ENCODE measurements at places on chromosomes 1 and 21.
A peak's percentile ranks its signal among the peaks of the same experiment; 100 is the strongest.

DNA sequence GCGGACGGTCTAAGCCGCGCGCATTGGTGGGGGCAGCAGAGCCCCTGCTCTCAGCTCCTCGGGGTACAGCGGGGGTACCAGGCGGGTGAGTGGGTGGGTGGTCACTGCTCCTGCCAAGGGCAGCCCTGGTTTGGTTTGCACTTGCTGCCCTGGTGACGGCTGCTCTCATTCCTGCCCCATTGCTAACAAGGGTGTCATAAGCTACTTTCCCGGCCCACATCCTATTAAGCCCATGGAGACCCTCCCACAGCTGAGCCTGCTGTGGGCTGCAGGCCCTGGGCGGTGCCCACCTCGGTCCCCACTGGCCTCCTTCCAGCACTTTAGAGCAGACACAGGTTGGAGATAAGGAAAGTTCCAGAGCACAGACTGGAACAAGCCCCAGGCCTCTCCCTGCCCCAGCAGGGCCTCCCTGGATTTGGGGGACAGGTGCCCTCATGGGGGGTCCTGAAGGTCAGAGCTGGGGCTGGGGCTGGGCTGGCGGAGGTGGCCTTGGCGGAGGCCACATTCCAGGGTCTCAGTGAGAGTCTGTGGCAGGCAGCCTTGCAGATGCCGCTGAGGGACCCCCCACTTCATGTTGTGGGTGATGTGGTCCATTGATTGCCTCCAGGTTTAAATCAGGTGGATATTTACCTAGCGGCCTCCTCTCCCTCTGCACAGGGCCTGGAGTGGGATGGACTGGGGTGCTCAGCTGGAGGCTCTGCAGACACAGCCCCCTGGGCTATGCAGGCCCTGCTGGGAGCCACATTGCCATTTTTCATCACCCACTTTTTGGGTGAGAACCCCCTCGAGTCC lies 27.0 kb downstream of the COL18A1 start:
- no peak for DNase-seq

- no peak for DNase-seq
Measured at GRCh38 chr1:46691997-46692790, 20.5 kb downstream of the TEX38 start.

- DNase-seq = no peak
Measured at GRCh38 chr1:7299994-7300393, 471.1 kb upstream of the VAMP3 start.

- no peak for DNase-seq
Measured at GRCh38 chr21:21213297-21213696, 215.1 kb downstream of the NCAM2 start.

DNA sequence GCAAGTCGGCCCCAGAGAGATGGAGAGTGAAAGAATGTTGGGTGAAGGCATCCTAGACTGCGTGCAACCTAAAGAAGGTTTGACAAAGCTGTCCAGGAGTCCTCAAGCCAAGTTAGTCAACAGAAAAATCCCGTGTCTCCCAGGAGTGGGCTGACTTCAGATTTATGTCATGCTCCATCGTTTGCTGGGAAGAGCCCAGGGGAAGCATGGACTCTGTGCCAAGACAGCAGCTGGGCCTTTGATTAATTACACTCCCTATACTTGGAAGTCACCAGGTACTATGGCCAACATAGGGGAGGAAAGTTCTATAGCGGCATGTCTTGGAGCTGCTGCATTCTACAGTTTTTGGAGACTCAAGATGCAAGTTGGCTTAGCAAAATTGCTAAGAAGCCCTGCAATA lies 247.4 kb downstream of the KAZN start:
- no peak for DNase-seq

GRCh38 chr1:8745749-8746390 lies 71.6 kb downstream of the RERE start:
- no peak for DNase-seq

- no peak for DNase-seq
Measured at GRCh38 chr1:43968348-43968948, 1.4 kb upstream of the DPH2 start.

- DNase-seq = no peak
Measured at GRCh38 chr1:115877511-115877910, 36.6 kb upstream of the NHLH2 start.

DNA sequence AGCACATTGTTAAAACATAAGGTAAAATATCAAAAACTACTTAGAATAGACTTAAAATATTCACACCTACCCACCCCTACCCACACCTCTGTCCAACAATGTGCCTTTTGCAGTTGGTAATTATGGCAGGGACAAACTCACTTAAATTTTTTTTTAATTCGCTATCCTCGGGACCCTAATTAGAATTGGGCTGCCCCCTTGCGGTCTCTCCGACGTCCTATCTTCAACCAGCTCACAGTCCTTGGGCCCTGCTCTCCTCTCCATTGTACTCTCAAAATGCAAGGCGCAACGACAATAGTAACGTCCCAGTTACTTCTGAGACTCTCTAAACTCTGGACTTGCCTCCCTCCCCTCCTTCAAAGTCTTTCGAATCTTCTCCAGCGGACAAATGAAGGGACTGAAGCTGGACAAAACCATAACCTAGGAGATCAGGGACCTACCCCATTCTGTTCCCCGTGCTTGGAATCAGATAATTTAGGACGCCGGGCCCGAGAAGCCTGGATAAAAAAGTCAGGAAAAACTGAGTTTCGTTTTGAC lies 1.1 kb upstream of the CIART start:
- no peak for DNase-seq

GRCh38 chr1:92826792-92827191 lies 5.0 kb upstream of the RPL5 start:
- no peak for DNase-seq

- DNase-seq = no peak
Measured at GRCh38 chr1:81693316-81693715, 107.4 kb upstream of the ADGRL2 start.

- DNase-seq = no peak
Measured at GRCh38 chr1:71047635-71048607, at the start of gene PTGER3. PTGER3 (minus strand) TSS chr1:71047816; CDS start chr1:71047577, 239 bp downstream.

DNA sequence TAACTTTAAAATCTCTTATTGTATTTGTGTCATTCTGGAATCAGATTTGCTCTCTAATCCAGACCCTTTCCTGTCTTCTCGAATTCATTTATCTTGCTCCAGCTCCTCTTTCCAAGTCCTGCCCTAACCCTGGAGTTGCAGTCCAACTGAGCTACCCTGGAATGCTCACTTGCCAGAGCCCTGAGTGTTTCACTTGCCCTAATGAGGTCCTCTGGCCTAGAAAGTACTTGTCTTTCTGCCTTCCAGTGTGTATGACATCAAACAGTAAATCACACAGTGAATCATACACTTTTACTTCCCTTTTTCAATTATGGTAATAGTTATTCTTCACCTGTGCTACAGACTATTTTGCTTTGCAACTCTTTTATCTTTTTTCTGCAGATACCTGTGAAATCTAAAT lies 96.9 kb downstream of the NEK7 start:
- no peak for DNase-seq

DNA sequence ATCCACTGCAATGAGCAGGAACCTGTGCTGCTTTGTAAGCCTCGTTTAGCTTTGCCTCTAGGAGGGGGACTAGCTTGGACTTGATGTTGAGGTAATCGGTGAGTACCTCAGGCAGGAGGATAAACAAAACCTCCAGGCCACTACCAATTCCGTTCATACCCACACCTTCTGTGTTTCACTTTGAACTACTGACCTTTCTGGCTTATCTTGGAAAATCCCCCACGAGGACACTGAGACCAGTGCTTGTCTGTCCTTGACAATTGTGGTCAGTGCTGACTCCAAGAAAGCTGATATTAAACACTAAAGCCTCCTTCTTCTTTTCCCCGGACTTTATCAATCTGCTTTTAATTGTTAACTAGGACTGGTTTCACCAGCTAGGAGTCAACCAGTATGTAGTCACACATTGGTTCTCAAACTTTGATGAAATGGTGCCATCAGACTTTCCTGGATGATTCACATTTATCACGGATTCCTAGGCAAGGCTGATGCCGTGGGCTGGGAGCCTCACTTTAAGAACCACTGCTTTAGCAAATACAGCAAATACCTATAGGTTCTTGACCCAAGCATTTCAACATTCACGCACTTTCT lies 52.7 kb downstream of the TGFB2 start:
- DNase-seq = no peak

GRCh38 chr21:35079181-35079580 lies 30.1 kb upstream of the RUNX1 start:
- no peak for DNase-seq

DNA sequence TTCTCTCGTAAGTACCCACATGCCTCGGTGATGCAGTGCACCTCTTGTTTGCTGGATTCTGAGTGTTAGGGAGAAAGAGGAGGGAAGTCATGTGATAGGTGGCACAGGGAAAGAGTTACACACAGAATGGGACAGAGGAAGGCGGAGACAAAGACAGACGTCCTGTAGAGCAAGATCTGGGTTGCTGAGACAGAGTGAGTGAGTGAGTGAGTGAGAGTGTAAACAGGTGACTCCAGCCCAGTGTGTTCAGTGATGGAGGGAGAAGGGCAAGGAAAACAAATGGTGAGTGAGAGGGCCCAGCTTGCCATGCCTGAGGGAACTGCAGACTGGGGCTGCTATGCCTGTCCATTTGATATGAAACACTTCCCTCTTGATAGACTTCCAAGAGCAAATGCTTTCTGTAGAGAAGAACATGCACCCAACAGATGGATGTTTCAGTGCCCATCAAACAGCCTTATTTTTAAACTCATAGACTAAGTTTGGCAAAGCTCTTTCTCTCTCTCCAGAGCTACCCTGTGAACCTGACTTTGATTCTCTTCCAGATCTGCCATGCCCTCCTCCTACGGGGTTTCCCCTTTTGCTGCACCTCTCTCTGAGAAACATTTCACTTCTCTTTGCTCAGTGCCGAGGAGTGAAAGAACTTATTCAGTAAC lies 209.9 kb upstream of the COA6 start:
- DNase-seq = no peak

- DNase-seq = no peak
Measured at GRCh38 chr1:176816232-176816631, 348.3 kb downstream of the ASTN1 start.

DNA sequence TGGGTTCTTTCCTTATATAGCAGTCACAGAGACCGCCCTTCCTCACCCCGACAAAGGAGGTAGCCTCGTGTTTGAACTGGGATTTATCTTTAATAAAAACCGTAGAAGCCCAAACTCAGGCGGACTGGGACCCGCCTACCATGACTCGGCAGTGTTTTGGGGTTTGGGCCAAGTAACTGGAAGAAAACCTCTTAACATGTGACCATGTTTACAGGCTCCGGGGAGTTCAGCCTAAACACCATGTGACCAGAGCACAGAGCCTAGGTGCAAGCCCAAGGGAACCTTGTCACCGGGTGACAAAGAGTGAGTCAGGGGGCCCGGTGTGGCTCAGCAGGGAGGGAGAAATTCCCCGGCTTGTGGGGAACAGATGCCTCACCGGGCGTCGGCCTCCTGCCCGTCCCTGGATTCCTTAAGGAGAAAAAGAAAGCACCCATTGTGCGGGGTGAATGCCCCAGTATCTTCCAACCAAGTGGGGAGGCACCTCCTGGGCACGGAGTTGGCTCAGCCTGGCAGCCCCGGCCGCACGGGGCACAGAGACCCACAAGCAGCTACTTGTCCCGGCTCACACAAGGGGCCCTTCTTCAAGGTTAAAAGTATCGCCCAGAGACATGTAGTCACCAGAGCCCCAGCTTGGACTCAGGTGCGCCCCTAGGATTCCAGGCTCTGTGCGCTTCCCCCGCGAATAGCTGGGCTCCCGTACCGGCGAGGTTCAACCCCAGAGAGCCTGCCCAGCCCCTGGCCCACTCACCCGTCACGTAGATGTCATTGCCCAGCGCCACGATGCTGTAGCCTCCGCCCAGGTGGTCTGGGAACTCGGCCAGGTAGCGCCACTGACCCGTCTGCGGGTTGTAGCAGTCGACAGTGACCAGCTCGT lies 1.4 kb downstream of the KLHL21 start:
- DNase-seq = peak; percentile 86

DNA sequence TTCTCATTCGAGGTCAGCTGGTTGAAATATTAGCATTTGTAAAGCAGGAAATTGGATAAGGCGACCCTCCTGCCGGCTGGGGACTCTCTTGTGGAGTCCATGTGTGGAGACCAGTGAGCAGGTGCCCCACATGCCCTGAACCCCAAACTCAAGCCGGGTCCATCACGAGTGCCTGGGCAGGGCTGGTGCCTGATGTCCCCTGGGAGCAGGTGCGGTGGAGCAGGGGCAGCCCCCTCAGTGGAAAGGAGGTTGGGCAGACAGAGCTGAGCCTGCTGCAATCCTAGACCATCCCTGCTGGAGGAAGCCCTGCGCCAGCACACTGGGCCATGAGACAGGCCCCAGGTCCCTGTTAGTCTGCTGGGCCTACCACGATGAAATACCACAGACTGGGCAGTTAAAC lies 395.6 kb downstream of the NPHP4 start:
- DNase-seq = no peak

- no peak for DNase-seq
Measured at GRCh38 chr1:222357252-222357651, 190.7 kb downstream of the HHIPL2 start.

GRCh38 chr1:82697965-82698364 lies 897.2 kb downstream of the ADGRL2 start:
- DNase-seq = no peak

GRCh38 chr1:184294101-184294500 lies 92.7 kb upstream of the C1orf21 start:
- no peak for DNase-seq

DNA sequence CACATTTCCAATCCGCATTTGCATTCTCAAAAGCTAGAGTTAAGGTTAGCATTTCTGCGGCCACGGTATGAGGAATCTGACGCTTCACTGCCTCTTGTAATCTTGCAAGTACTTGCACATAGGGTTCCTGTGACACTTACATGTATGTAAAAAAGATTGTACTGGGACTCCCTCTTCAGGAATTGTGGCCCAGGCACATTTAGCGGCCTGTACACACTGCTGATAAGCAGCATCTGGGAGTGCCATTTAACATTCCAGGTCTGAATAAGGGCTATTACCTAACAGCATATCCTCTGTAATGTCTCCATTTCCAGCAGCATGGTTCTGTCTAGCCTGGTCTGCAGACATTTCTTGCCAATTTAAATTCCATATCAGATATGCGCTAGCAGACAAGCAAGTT lies 75.7 kb downstream of the AXDND1 start:
- DNase-seq = no peak

DNA sequence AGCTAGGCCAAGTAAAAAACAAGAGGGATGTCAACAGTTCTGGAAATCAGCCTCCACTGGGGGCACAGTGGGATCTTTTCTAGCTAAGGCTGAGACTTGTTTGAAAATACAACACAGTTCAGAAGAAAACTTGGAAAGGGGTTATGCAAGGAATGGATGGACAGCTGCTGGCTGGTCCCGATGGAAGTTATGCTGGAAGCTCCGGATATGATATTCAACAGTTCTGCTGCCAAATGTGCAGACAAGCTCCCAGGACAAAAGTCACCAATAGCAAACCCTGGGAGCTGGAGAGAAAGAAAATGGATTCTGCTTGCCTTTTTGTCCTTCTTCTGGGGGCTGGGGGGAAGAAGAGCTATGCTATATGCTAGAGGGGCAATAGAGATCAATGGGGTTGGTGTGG lies 14.3 kb downstream of the LMX1A start:
- DNase-seq = no peak

DNA sequence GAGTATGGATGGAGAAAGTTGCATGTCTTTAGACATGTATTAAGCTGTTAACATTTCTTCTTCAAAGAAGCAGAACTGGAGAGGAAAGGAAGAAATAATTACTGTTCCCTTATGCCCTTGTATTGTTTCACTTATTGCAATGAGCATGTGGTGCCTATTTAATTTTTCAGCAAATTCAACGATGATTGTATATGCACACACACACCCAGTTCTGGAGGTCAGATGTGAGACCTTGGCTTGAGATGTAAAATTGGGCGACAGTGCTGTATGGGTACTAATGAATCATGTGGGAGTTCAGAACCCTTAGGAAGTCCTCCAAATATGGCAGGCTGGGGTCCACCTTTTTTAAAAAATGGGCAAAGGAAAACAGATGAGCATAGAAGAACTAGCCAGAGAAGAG lies 27.5 kb downstream of the BRINP2 start:
- no peak for DNase-seq
